ENCODE measurements at places on chromosomes 11 and 22. TPM values are rescaled to one million over a fixed set of nuclear protein-coding genes. Genes with fewer than 3 reads are reported as not detected.
A peak's percentile ranks its signal among the peaks of the same experiment; 100 is the strongest.

DNA sequence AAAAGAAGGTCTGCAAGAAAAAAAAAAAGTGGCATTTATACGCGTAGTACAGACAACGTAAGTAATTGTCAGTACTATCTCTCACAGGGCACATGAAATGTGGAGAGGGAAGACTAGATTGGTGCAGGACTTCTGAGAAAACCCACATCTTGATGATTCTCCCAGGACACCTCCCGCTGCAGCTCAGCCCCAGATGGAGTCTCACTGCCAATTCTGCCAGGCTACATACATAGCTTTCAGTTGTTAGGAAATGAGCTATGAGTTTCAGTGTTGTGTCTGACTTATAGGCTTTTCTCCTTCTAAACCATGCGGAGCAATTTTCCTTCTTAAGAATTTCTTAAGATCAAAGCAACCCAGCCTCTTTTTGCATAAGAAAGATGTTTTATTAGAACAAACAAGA, 9.6 kb downstream of the OR5A2 start:
- no peak for DNase-seq

The TMEM191B gene
- total RNA-seq, result 0.22 TPM

The NPAS4 gene
- total RNA-seq, result not detected

The FOLR1 gene
- not detected for total RNA-seq

The SHANK2 gene
- total RNA-seq, result 0.48 TPM

The CD248 gene
- 0.82 TPM for total RNA-seq

The ENTHD1 gene
- 0.38 TPM for total RNA-seq

The BRSK2 gene
- 0.76 TPM for total RNA-seq

DNA sequence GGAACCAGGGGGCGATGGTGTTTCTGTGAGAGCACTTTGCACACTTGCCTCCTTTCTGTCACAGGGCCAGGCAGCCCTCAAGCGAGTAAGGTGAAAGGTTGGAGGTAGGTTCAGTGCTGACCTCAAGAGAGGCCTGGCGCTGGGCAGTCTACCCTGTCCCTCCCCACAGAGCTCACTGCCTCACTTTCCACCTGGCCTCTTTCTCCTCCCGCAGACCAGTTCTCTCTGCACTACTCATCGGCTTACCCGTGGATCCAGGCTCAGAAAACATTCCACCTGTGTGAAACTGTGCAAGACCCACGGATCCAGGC, 16.8 kb downstream of the APOL5 start:
- DNase-seq, result no peak

DNA sequence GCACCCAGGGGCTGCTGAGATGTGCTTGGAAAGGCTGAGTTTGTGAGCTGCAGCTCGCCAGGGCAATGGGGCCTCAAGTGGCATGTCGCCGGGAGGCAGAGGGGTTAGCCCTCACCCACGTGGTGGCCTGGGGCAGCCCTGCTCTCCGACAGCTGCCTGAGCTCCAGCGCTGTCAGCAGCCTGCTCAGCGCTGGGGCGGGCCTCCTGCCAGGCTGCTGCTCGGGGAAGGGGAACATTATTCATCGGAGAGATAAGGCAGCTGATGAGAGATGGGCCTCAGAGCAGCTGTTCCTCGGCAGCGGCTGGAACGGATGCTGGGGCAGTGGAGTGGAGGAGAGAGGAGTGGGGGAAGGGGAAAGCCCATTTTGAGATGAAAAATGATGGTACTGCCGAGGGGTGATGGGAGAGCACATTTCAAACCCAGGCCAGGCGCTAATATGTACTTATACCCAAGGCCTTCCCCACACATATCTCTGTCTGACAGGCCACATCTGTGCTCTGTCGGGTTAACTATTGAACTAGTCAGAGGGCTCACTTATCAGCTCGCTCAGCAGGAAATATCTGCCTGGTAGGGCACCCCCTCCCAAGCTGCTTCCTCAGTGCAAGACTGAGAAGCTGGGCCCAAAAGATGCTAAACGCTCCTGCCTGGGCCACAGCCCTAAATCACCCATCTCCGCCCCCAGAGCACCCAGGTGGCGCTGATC, 79.5 kb downstream of the TIMP3 start:
- no peak for DNase-seq

The KRTAP5-9 gene
- total RNA-seq, result not detected

DNA sequence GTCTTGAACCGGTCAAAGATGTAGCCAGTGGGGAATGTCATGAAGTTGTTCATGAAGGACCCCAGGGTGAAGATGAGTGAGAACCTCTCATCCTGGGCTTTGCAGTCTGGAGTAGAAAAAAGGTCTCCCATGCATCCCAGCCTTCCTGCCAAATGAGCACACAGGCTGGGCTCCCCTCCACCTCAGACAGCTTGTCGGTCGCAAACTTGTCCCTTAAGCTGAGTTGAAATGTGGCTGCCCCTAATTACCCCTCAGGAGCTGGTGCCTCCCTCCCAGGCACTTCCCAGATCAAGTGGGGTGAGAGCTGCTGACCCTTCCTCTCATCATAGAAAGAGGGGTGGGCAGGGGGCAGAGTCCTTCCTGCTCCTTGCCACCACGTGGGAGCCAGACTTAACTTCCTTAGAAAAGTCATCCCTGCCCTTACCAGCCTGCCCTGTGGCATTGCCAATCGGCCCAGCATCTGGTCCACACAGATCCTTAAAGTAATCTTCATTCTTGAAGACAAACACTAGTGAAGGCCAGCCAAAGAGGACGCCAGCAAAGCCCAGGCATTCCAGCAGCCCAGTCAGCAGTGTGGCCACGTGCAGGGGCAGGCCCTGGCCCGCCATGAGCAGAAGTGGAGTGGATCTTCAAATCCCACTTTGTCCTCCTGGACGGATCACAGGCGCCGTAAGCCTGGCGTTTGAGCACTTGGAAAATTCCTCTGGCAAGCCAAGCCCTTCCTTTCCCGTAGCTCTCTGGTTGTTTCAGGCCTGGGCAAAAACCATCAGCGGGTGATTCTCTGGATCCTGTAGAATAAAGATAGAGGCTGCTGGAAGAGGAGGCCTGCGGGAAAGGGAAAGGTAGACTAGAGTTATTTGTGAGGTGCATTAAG, 1.1 kb downstream of the SLC43A3 start:
- DNase-seq, result no peak

DNA sequence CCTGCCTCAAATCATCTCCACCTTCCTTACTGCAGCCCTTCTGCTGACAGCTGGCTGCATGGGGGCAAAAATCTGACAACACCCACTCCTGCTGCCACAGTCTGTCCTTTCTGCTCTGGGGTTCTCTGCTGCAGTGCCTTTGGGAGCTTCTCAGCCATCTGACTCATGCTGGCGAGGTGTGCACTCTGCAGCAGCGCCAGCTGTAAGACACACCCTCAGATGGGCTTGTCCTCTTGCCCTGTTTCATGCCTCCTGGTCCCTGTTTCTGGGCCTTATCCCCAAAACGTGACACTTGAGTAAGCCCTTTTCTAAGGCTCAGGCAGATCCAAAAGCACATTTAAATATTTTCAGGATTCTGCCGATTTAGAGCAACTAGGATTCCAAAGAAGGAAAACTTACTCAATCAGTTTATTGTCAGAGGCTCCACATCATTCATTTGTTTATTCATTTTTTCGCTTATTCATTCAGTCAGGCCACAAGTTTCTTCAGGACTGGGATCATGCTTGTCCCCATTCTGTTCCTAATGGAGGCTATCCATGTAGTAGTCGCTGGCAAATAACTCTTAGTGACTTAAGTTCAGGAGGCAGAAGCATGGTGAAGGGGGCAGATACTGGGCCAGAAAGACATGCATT, 60.2 kb downstream of the SMIM38 start:
- DNase-seq, result no peak

- DNase-seq, result peak; percentile 74
These were observed 6.2 kb upstream of the IGSF22 start for GRCh38 chr11:18731949-18732821.

DNA sequence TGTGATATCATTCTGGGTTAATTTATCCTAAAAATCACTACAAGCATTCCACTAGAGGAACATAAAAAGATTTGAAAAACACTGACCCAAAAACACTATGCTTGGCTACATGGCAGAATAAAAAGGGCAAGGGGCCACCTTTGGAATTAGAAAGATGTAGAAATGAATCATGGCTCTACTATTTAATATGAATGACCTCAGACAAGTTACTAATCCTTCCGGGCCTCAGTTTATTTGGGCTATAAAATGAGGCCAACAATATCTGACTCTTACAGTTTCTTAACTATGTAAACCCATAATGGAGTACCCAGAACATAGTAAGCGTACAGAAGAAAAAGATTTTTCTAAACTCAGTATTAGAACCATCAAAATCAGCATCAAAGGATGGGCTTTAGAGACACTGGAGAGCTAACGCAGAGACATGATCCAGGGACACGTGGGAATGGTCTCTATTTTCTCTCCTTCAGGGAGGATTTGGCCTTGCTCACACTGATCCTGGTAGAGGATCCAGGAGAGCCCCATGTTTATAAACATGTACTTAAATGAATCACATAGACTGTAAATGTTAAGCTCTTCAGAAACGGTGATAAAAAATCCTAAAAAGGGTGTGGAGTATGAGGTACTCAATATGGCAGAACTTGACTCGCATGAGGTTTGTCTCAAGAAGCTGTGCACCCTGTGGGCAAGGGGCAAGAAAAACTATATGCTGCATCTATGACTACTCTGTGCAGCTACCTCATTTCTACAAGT, 288.4 kb upstream of the PITPNB start:
- no peak for DNase-seq

DNA sequence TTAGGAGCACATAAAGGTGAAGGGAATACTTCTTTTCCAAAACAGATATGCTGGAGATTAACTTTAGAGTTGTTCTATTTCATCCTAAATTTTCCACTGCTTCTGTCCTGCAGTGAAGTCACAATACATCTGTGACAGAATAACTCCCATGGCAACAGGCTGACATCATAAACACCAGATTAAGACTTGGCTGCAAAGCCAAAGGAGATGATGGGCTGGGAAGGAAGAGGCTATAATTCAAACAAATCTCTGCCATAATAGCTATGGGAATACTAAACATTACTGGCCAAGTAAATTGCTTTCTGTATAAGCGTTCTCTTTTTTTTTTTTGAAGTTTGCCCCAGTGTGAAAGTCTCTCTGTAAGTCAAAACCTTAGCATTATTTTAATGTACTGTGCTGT, 107.7 kb downstream of the CADM1 start:
- DNase-seq, result no peak

DNA sequence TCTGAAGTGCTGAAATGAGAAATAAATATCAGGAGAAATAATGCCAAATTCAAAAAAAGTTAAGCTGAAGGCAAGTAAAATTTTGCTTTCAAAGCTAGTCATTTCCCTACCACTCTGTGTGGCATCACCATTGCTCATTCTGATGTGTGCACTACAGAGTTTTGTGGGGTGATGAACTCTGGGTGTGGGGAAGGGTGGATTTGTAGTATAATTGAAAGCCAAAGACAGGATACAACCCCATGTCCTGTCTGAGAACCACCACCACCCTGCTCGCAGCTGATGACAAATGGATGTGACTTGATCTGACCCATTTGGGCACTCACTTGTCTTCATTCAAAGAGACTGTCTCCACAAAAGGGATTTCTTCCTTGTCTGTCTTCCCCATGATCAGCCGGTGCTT, 19.3 kb upstream of the TMEM9B start:
- no peak for DNase-seq

- DNase-seq, result no peak
These were observed 1.9 kb upstream of the RDX start for GRCh38 chr11:110298301-110298765.

- no peak for DNase-seq
These were observed 120.1 kb downstream of the GALNT18 start for GRCh38 chr11:11501546-11502262.

DNA sequence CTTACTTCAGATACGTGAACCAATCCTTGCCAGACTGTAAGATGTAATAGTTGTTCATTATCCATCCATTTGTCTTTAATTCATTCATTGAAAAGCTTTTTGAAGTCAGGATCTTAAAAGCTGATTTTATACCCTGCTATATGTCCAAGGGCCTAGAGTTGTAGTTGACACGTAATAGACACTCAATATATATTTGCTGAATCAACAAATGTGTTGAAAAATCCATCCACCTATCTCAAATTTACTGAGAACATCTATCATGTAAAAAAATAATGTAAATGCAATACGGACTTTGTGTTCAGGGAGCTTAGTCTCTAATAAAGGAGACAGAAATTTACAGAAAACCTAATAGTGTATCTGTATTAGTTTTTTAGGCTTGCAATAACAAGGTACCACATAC, 521.0 kb downstream of the METTL15 start:
- DNase-seq, result no peak

- no peak for DNase-seq
These were observed 1475.5 kb upstream of the TENM4 start for GRCh38 chr11:80916173-80916798.

GRCh38 chr11:106091480-106092123, 14.1 kb downstream of the AASDHPPT start:
- no peak for DNase-seq

GRCh38 chr11:72413914-72414628, 20.3 kb downstream of the CLPB start:
- peak; percentile 67 for DNase-seq

The SMC1B gene
- 0.18 TPM for total RNA-seq

DNA sequence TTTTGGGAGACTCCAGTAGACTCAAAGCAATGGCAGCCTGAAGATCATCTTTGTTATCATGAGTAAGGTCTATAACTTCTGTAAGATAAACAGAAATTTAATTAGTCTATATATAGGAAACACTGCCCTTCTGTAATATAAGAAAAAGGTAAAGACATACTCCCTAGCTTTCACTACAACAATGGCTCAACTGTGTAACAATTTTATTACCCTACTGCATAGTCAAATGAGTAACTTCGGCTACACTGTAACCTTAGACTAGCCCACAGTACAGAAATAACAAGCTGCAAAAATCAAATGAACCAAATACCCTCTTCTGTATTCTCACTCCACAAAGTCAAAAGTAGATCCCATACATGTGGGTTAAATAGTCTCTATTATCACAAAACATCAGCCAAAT, 33.7 kb downstream of the USP28 start:
- DNase-seq, result no peak

The MS4A12 gene
- total RNA-seq, result not detected

GRCh38 chr11:79525257-79525656, 84.4 kb upstream of the TENM4 start:
- no peak for DNase-seq

DNA sequence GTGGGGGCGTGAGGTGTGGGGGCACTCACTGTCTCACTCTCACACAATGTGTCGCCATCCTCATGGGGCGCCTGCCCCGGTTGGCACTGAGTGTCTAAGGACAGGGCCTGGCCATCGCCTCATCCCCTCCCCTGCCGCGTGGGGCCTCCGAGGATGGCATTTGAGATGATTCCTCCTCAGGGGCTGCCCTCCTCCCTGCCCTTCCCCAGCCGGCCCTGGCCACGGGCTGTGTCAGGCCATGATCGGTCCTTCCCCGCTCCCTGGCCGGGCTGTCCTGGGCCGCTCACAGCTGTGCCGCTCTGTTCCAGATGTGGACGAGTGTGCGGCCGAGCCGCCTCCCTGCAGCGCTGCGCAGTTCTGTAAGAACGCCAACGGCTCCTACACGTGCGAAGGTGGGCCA, 4.5 kb downstream of the CRELD2 start:
- no peak for DNase-seq

DNA sequence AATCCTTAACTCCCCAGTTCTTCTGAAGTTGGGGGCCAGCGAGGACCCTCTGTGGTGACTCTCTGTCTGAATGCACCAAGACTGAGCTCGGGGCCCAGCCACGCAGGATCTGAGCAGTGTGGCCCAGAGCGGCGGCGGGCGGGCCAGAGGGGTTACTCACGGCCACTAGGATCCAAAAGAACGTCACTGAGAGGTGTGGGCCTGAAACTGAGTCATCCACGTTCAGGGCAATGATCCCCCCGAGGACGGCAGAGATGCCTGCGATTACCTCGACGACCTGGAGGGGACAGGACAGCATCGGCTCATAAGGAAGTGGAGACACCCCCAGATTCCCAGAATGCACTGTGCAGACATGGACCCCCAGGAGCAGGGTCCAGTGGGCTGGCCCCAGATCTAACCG, 11.2 kb downstream of the MLC1 start:
- DNase-seq, result no peak

- DNase-seq, result no peak
These were observed 14.5 kb downstream of the PCSK7 start for GRCh38 chr11:117217141-117218084.
